ENCODE measurements at places on chromosomes 3 and 15.

- DNase-seq, result no peak
Measured at GRCh38 chr3:119967353-119968006, 126.8 kb downstream of the GSK3B start.

DNA sequence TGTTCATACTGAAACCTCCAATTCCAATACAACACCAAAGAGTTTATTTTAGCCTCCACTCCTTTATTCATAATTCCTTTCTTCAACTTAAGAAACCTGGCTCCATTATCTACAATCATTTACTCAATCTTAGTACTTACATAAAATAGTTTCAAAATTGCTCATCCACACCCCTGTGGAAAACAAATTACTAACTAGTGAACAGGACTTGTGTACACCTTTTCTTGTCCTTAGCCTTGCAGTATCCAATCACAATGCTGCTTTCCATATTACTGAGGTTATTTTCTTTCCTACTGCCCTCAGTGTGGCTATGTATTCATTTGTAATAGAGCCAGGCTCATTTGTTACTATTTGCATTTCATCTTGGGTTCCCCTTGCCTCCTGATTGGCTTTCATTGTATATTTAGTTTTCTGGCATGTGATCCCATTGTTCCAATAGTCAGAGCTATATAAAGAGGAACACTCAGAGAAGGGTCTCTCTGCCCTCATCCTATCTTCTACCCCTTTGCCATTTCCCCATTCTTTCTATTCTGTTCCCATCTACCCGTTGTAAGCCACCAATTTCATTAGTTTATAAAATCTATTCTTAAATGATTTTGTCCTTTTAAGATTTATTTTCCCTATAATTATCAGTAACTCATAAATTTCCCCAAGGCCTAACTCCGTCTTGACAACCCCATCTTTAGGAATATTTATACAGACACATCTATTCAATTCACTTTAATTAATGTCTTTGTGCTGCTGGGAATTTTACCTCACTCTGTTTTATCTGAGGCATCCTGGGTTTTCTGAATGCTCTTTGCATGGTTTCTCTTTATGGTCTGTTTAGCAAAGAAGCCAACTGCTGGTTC, 67.9 kb upstream of the RBP1 start:
- no peak for DNase-seq

DNA sequence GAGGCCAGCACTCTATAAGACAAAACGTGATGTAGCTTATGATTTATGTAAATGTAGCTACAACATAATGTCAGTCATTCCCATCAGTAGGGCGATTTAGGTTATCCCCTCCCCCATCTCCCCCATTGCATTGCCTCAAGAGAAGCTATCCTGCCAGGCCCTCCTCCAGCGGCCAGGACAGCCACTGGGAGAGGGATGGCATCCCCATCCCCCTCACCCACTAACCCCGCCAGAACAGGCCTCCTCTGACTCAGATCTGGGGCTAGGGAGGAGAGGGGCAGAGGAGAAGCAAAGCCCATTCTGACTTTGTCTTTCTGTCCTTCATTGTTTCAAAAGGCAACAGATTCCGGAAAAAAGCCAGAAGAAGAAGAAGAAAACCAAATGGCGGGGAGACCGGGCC, 32.6 kb upstream of the ESYT3 start:
- no peak for DNase-seq

- DNase-seq, result no peak
Measured at GRCh38 chr15:93066224-93066681, 22.8 kb downstream of the RGMA start.

DNA sequence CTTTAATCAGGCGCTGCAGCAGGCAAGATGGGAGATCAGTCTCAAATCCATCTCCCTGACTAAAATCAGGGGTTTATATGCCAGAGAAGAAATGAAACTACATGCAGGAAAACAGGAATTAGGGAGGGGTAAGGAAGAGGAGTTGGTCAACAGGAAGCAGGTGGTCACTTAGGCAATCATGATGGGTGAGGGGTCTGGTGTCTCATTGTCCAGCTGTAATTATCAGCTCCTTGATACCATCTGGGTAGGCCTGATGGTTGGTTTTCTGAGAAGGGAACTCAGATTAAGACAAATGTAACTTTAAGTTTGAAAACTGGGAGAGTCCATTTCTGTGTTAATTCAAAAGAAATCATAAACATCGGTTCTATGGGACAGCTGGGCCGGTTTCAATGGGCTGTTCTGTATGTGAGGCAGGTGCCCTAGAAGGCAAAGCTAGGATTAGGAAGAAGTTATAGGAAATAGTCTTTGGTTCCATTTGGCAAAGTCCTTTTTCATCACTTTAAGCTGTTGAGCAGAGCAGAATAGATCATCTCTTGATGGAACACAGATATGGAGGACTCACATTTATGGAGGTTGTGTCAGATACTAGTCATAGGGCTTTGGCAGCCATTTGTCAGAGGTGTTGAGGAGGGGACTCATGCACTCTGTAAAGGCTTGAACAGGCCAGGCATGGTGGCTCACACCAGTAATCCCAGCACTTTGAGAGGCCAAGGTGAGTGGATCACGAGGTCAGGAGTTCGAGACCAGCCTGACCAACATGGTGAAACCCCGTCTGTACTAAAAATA, 149.4 kb downstream of the VGLL4 start:
- no peak for DNase-seq

DNA sequence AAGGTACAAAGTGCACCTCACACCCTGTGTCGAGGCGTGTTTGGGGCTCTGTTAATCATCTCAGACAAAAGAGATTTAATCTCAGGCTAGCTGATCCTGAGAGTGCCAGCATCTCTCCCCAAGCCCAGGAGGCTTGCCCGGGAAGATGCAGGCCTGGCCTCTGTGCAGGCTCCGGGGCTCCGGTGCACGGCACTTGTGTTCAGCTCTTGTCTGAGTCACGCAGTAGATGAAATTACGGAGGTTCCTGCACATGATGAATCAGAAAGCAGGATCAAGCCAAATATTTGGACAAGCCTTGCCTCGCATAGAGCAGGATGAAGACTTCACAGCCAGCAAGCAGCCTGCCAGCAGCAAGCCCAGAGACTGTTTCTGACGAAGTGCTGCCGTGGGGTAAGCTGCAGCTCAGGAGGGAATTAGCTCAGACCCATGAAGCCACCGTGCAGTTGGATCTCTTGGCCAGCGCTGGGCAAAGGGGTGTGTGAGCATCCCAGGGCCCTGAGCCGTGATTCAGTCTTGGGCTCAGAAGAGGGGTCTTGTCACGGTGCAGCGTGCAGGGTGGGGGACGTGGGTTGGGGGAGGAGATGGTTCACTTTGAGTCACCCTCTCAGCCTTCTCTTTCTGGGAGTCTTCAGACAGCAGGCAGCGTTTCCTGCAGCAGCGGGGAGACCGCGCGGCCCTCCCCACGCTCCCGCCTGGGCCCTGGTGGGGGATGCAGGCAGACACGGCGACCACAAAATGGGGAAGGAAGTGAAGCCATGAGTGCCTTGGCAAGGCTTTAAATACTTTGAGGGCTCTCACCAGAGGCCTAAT, 89.2 kb upstream of the MEF2A start:
- peak; percentile 98 for DNase-seq

DNA sequence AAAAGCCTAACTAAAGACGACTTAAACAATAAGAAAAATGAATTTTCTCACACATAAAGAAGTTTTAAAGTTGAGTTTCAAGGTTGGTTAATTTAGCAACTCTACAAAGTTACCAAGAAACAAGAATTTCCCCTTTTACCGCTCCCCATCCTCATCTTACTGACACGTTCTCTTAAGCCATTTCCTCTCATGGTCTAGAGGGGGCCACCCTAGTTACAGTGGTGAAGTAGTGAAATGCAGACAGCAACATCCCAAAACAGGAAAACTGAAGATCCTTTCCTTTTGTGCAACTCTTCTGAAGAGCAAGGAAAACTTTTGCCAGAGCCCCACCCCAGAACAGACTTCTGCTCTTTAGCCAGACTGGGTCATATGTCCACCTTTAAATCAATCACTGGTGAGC, 17.3 kb upstream of the SOX14 start:
- DNase-seq, result no peak

- DNase-seq, result peak; percentile 88
Measured at GRCh38 chr3:32453346-32453745, 49.3 kb downstream of the CMTM6 start.

GRCh38 chr3:112121577-112122547, 11.2 kb downstream of the GCSAM start:
- no peak for DNase-seq

DNA sequence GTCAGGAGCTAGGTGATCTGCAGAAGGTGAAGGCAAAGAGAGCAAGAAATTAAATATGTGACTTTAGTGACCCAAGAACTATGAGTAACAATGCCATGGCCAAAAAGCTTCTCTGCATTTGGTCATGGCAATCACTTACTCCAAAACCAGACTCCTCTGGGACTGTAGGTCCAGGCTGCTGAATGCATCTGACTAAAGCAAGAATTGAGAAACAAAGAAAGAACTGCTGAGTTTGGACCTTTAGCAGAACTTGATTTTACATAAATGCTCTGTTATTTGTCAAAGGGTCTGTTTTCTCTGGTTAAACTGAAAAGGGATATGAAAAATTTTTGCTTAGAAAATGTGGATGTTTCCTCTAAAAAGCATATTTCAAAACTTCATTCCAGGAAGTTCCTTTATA, 1102.2 kb downstream of the IGSF11 start:
- no peak for DNase-seq

DNA sequence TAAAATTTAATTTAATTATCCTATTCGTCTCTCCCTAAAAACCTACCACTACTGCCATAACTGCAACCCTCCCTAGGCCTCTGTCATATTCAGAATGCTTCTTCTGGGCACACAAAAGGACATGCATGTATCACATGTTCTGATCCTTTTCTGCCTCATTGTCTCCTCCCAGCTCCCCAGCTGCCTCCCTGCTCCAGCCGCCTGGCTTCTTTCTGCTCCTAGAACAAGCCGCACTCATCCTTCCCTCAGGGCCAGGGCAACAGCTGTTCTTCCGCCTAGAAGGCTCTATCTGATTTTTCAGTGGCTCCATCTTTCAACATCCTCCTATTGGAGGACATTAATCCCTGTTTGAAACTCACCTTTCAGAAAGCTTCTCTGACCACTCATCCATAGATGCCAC, 38.6 kb downstream of the TMED3 start:
- peak; percentile 5 for DNase-seq

- DNase-seq, result no peak
Measured at GRCh38 chr15:28980709-28981350, 95.1 kb downstream of the APBA2 start.

DNA sequence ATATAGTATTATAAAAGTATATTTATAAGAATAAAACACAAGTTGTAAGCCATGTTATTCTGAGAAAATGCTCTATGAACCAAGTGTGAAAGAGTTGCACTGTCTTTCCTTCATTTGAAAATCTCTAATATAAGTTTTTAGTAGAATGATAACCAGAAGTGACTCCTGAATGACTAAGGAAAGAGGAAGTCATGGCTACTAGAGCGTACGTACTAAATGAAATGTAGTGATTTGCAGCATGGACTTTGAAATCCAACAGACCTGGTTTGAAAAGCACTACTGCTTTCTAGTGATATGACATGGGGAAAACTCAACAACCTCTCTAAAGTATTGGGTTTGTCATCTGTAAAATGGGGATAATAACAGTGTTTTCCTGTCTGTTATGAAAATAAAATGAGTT, 10.3 kb upstream of the DNAJC13 start:
- DNase-seq, result no peak

GRCh38 chr3:23221136-23221535, 18.0 kb downstream of the UBE2E2 start:
- no peak for DNase-seq

GRCh38 chr3:159640225-159640624, 348.4 kb upstream of the IL12A start:
- DNase-seq, result no peak
